Stimulated activated CD8-positive, alpha-beta memory T cell treated with anti-CD3 and anti-CD28 coated beads, Interleukin-7, amount 100 ng/mL, for 1 hour (primary cell): ENCODE measurements at places on chromosomes 3 and 15.

DNA sequence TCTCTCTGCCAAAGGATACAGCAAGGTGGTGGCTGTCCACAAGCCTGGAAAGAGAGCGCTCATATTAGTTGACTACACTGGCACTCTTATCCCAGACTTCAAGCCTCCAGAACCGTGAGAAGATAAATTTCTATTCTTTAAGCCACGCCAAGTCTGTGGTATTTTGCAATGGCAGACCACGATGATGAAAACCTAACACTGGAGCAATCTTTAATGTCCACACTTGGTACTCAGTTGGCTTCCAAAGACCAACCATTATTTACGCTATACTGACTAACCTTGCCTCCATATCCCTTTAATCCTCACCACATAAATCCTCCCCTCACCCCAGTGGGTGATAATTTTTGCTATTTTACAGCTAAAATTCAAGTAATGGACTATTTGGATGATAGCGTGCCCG is 16.9 kb upstream of the LACTB start:
- DNase-seq: no peak

GRCh38 chr3:142566096-142566495 is 12.4 kb downstream of the ATR start:
- no peak for DNase-seq

- DNase-seq: no peak
Measured at GRCh38 chr3:46971742-46972141, 4.8 kb downstream of the CCDC12 start.

- no peak for DNase-seq
Measured at GRCh38 chr3:52429031-52429430, 15.9 kb downstream of the SEMA3G start.

DNA sequence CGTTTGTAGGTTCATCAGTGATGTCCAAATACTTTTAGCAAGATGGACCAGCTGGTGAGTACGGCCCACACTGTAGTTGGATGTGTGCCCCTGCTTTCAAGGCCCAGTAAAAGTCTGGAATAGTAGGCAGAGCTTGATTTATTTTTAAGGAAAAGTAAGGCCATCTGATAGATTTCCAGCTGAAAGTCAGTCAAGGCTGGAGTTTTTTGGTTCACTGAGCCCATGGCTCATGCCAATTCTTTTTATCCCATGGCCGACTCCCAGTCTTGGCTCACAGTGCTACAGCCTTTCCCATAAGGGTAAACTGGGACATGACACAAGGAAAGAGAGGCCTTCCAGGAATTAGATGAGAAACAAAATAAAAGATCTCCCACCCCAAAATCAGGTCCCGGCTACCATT is 13.5 kb downstream of the CCDC80 start:
- DNase-seq: no peak

DNA sequence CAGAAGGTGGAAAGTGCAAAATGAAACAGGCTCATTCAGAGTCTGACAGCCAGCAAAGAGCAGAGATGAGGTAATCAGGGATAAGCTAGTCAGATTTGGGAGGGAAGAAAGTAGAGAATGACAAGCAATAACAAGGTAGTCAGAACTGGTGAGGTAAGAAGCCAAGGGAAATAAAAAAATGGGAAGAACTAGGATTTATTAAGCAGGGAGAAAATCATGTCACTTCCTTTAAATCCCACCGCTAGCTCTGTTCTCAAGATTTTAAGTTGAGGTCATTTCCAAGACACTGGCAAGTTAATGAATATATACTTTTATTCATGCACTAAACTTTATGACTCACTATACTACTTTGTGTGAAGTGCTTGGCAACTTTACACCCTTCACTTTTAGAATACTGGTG is 1106.8 kb downstream of the IGSF11 start:
- no peak for DNase-seq

- no peak for DNase-seq
Measured at GRCh38 chr3:155494332-155494731, 200.8 kb upstream of the STRIT1 start.

GRCh38 chr3:134369861-134370596 is 4.2 kb downstream of the AMOTL2 start:
- DNase-seq: no peak

- DNase-seq: no peak
Measured at GRCh38 chr15:50059203-50059772, 59.7 kb downstream of the ATP8B4 start.

DNA sequence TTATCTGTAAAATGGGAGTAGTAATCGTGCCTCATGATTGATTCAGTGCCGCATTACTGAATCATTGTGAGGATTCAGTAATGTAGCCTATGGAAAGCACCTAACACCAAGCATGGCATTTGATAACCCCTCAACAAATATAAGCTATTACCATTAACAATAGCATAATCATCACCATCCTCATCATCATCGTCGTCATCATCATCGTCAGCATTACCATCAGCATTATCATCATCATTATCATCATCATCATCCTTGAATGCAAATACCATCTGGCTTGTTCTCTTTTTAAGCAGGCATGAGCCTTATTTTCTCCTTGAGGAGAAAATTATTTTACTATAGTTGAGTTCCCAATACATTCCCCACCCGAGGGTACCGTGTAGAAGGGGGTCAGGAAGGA is 115.4 kb upstream of the PTPRG start:
- no peak for DNase-seq

- DNase-seq: no peak
Measured at GRCh38 chr3:29757054-29757777, 476.3 kb downstream of the RBMS3 start.

- DNase-seq: no peak
Measured at GRCh38 chr3:155737844-155738460, 6.9 kb downstream of the PLCH1 start.

DNA sequence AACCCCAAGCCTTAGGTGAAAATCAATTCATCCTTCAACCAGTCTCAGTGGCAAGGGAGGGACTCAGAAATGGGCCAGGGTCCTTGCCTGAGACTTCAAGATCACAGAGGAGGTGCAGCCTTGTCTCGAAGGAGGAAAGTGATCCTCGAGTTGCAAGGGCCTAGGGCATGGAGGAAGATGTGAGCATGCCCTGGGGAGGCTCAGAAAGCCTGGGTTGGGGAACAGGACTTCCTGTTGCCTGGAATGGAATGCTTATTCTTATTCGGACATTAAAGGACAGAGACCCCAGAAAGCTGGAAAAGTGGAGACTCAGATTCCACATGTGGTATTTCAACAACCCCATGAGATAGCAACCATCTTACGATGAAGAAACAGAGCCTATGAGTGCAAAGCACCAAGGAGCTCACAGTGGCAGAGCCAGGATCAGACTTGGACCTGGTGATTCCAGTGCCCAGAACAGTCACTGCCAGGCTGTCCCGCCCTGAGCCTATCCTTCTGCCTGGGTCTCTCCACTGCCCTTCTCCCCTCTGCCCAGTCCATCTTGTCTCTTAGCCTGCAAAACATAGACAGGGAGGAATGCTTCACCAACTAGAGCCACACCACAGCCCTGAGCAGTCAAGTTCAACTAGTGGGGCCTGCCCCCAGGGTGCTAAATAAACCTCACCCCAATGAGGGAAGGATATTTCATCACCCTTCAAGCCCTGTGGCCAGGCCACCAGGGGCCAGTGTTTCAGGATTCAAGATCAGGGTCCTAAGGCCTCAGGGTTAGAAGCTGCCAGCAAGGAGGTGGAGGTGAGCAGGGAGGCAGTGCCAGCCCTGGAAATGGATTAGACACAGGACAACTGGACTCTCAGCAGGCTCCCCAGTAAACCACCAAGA is 21.9 kb downstream of the DAPK2 start:
- DNase-seq: no peak

DNA sequence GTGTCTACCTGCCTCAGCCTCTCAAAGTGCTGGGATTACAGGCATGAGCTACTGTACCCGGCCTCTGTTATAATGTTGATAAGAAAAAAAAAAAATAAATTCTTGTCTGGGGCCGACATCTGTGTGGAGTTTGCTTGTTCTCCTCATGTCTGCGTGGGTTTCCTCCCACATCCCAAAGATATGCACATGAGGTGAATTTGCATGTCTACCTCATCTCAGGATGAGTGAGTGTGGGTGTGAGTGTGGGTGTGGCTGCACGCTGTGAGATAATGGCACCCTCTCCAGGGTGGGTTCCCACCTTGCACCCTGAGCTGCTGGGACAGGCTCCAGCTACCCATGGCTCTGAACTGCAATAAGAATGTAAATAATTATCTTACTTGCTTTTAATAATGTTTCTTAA is 25.9 kb upstream of the UACA start:
- no peak for DNase-seq

- DNase-seq: no peak
Measured at GRCh38 chr3:56622381-56622780, 60.7 kb downstream of the TASOR start.

- DNase-seq: no peak
Measured at GRCh38 chr3:126514161-126514560, 3.4 kb downstream of the UROC1 start.

- DNase-seq: no peak
Measured at GRCh38 chr3:135023996-135024658, 229.1 kb downstream of the EPHB1 start.

GRCh38 chr3:14633417-14633816 is 18.1 kb upstream of the CCDC174 start:
- no peak for DNase-seq

DNA sequence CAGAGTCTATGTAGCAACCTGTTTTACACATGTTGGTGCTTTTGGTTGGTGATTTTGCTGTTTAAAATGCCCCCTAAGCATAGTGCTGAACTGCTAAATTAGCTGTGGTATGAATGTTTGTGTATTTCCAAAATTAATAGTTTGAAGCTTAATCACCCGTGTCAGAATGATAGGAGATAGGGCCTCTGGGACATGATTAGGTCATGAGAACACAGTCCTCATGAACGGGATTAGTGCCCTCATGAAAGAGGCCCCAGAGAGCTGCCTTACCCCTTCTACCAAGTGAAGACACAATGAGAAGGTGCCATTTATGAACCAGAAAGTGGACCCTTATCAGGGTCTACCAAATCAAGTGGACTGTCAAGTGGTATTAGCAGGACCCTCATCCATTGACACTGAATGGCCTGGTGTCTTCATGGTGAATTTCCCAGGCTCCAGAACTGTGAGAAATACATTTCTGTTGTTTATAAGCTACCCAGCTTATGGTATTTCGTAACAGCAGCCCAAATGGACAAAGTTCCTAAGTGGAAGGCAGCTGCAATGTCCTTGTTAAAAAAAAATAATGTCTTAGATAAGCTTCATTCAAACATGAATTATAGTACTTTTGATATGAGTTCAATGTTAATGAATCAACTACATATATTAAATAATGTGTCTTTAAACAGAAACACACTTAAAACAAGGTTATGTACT is 37.7 kb upstream of the FRMD4B start:
- DNase-seq: no peak

DNA sequence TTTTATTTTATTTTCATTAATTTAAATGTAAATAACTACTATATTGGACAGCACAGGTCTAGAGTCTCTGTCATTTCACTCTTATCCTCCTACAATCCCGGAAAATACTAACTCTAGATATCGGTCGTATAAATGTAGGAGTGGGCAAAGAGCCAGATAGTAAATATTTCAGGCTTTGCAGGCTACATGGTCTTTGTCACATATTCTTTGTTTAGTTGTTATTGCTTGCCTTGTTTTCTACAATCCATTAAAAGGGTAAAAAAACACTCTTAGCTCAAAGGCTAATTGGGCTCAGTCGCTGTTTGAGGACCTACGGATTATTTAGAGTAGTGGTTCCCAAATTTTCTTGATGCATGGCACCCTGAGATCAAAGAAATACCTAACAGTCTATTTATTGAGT is 1.7 kb downstream of the KNL1 start:
- DNase-seq: no peak

DNA sequence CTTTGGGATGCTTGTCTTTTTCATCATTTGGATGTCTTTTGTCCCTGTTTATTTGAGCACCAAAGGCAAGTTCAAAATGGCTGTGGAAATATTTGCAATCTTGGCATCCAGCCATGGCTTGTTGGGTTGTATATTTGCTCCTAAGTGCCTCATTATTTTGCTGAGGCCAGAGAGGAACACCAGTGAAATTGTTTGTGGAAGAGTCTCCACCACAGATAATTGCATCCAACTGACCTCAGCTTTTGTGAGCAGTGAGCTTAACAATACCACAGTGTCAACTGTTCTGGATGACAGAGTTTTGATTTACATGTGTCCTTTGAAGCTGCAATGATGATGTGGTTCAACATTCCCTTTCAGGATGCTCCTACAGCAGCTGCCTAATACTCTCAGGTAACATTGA is 83.0 kb upstream of the KCNAB1 start:
- DNase-seq: no peak

DNA sequence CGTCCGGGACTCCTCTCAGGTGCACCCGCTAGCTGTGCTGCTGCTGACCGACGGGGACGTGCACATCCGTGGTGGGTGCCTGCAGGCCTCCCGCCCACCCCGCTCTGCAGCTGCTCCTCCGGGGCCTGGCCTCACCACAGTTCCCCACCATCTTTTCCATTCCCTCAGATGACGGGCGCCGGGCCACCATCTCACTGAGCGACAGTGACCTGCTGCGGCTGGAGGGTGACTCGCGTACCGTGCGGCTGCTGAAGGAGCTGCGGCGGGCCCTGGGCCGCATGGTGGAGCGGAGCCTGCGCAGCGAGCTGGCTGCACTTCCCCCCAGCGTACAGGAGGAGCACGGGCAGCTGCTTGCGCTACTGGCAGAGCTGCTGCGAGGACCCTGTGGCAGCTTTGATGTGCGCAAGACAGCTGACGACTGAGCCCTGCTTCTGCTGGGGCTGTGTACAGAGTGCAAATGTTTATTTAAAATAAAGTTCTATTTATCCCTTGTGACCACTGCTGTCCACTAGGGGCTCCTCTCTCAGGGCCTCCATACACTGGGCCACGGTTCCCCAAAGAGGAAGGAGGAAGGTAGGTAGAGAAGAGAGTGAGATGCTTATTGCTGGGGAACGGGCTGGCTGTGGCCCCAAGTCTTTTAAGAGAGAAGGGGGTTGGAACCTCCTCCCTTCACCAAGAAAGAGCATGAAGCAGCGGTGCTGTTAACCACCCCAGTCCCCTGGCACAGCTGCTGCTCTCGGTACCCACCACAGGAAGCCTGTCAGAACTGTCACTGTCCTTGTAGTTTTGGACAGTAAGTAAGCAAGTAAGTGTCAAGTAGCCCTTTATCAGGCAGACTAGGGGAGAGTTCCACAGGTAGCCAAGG is 47.0 kb downstream of the DHX30 start:
- no peak for DNase-seq

- no peak for DNase-seq
Measured at GRCh38 chr3:82978368-82978767, 1216.9 kb upstream of the GBE1 start.
